ENCODE measurements at places on chromosomes 1 and 21.

GRCh38 chr1:11845641-11846335 is 1.8 kb downstream of the NPPA start:
- no peak for DNase-seq

DNA sequence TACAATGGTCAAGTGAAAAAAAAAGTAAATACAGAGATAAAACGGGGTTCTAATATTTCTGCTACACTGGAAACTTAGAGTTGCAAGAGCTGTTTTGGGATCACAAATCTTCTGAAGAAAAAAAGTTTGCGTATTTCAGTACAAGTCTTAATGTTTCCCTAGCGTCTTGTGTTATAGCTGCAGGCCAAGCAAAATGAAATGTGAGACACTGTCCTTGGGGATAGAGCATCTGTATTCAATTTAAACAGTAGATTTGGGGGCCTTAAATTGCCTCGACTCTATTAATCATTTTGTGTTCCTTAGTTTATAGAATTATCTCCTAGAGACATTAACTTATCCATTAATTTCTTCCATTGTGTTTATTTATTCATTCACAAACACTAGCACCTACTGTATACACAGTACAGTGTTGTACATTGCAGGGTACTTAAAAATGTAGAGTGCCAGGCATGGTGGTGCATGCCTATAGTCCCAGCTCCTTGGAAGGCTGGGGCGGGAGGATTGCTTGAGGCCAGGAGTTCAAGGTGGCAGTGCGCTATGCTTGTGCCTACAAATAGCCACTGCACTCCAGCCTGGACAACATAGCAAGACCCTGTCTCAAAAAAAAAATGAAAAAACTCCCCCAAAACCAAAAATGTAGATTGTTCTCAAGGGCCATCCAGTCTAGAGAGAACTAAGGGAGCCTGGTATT is 7.9 kb downstream of the DISC1 start:
- no peak for DNase-seq

DNA sequence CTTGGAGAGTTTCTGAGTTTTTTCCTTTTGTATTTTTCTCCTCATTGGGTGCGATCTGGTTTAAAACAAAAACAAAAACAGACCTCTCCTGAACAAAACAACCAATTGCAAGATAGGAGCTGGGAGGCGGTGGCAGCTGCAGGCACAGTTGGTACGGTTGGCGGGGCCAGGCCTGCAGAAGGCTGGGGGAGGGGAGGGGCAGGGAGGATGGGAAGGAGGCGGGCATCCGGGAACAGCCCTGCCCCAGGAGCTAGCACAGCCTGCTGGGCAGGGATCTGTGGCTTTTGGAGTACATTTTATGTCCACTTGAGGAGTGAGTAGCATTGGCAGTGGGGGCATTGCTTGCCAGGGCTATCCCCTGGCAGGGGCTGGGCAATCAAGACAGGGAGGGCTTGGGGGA is 5.2 kb downstream of the CAPN9 start:
- DNase-seq, result no peak

GRCh38 chr1:1291548-1292441 is 11.6 kb downstream of the SCNN1D start:
- DNase-seq, result peak; percentile 79

GRCh38 chr1:234706199-234706598 is 96.2 kb upstream of the IRF2BP2 start:
- DNase-seq, result no peak

- DNase-seq, result no peak
Observed at GRCh38 chr1:62198069-62198780, 3.6 kb downstream of the L1TD1 start.
